ENCODE measurements at places on chromosomes 1 and 21.

DNA sequence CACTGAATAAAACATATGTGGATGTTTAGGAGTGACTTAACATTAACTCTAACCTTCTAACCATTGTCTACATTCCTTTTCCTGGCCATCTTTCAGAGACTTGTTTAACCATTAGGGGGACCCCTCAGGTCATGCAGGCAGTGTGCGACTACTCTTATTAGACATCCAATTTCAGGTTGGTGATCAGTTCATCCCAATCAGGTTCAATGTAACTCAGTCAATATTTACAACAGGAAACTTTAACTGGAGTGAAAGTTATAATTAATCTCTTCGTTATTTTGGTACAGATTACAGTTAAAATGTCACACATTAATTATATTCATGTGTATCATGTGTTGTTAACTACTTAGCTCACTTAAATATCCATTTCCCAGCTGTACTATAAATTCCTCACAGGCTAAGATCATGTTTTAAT lies 68.8 kb upstream of the RGS1 start:
- DNase-seq = no peak

GRCh38 chr1:115088871-115089419 lies 358 bp downstream of the TSPAN2 start:
- no peak for DNase-seq

- DNase-seq = no peak
These were observed 3.3 kb upstream of the KIF21B start for GRCh38 chr1:201026836-201027235.

GRCh38 chr1:221510793-221511503 lies 230.9 kb downstream of the DUSP10 start:
- DNase-seq = no peak

DNA sequence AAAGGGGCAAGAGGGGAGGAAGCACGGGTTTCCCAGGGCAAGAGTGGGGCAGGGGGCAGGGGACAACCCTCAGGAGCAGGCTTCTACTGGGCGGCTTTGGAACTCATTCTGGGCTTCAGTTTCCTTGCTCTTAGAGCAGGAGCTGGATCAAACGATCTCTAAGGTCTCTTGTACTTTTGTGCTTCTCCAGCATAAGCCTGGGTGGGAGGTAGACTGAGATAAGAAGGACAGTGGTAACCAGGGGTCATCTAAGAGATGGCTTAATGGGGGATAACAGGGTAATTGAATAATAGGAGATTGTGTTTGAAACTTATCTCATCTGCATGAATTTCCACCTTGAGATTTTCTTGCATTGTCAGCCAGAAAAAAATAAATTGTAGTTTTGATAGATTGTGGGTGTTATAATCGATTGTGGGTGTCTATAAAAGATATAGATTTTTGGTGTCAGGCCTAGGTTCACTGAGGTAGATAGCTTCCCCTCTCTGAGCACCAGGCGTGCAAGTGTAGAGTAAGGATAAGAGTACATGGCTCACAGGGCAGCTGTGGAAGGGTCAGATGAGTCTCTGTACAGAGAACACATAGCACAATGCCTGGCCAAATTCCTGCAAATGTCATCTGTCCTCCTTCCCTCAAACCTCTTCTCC lies 68.0 kb downstream of the CD58 start:
- no peak for DNase-seq

GRCh38 chr1:64944913-64945312 lies 21.4 kb downstream of the JAK1 start:
- DNase-seq = no peak

DNA sequence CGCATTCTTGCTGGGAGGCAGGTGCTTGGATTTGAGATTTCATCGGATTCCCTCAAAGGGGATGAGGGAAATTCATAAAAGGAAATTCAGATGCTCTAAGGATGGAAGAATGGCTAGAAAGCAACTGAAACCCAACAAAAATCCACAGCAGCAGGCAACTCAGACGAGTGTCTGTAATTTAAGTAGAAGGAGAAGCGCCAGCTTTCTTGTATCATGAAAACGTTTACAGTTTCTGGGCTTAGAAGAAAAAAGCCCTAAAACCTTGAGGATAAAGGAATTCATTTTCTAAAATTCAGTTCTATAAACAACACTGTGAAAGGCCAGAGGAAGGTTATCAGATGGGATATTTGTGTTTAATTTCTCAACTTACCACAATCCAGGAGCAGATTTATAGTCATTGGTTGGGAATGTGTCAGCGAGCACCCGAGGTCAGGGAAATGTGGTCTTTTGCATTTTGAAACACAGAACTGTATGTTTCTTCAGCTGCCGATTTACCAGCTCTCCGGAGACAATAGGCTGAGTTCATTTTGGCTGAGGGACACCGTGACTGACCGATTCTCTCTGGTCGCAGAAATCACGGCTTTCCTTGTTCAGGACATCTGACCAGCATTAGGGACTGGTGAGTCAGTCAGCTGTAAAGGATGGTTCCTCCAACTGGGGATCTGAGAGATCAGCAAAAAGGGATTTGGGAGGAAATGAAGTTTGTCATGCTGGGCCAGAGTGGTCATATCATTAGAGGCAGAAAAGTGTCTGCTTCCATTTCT lies 111.6 kb upstream of the ERRFI1 start:
- DNase-seq = no peak

GRCh38 chr1:180083164-180083563 lies 71.5 kb upstream of the QSOX1 start:
- no peak for DNase-seq

GRCh38 chr1:153478047-153478691 lies 17.7 kb upstream of the S100A7 start:
- DNase-seq = no peak

DNA sequence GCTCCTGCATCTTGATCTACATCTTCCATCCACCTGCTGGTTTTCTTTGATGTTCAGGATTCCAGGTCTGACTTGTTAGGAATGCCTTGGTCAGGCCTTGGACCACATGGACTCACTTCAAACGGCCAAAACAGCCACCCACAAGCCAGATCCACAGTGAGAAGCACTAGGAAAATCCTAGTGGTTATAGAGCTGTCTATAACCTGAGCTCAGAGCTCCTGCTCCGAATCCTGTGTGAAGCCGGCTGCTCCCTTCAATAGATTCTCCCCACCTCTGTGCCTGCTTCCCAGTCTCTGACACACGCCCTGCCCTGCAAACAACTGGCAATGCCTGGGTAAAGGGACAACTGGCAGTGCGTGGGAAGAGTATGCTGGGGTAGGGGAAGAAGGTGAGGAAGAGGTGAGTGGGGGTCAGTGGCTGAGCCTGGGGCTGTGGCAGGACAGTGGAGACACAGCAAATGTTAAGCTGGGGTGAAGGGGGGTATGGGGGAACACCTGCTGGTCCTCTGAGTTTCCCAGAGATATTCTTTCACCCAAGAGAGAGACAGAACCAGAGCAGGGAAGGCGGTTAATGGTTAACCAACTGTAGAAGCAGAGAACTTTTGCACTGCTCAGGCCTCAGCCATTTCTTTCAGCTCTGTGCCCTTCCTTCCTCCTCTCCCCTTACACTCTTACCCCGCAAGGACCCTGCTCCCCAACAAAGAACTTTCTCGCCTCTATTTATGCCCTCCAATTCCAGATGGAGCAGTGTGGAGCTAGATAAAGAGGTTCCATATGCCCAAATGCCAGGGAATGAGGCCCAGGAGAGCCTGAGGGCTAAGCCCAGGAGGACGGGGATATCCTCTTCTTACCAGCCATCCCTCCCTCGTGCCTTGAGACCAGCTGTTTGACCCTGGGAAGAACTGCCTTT lies 4.5 kb downstream of the PLXNA2 start:
- DNase-seq = no peak

- no peak for DNase-seq
These were observed 11.0 kb downstream of the GSTM5 start for GRCh38 chr1:109722908-109723691.

DNA sequence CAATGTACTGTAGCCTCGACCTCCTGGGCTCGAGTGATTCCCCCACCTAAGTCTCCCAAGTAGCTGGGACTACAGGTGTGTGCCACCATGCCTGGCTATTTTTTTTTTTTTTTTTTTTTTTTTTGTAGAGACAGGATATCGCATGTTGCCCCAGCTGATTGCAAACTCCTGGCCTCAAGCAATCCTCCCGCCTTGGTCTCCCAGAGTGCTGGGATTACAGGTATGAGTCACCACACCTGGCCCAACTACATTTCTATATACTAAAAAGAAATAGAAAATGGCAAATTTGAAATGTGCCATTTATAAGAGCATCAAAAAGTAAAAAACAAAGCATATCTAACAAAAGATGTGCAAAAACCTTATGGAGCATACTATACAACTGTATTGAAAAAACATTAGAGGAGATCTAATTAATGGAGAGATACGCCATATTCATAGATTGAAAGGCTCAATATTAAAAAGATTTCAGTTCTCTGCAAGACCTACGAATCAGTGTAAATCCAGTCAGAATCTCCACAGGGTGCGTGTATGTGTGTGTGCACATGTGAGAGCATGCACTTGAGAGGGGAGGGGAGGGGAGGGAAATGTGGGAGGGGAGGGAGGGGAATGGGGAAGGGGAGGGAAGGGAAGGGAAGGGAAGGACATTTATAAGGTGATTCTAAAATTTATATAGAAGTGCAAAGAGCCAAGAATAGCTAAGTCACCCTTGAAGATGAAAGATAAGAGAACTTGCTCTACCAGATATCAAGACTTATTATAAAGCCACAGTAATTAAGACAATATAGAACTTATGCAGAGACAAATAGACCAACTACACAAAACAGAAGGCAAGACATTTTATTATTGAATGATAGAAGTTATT lies 15.5 kb upstream of the PADI4 start:
- no peak for DNase-seq

GRCh38 chr21:43911015-43911934 lies 46.3 kb downstream of the AGPAT3 start:
- no peak for DNase-seq

GRCh38 chr1:32404946-32405345 lies 10.7 kb upstream of the BSDC1 start:
- no peak for DNase-seq

- DNase-seq = no peak
These were observed 1271.5 kb upstream of the PRMT6 start for GRCh38 chr1:105785021-105785420.

GRCh38 chr1:219858980-219859379 lies 69.4 kb downstream of the SLC30A10 start:
- DNase-seq = no peak

- DNase-seq = no peak
These were observed 135.3 kb upstream of the VANGL1 start for GRCh38 chr1:115506518-115506917.

DNA sequence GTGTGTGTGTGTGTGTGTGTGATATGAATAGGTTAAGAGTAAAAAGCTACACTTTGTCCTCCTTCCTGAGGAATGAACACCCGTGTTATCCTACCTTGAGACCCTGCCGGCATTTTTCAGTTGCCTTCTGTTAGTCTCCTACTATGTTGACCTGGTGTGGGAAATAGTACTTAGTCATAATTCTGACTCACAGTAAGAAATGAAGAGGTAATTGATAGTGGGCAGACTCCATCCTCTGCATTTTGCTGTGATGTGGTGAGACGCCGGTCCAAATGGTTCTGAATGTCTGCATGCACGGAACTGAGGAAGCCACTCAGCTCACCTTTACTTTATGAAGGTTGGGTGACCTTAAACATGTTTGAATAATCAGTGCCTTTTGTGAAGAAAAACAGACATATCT lies 12.6 kb downstream of the CD101 start:
- DNase-seq = no peak

DNA sequence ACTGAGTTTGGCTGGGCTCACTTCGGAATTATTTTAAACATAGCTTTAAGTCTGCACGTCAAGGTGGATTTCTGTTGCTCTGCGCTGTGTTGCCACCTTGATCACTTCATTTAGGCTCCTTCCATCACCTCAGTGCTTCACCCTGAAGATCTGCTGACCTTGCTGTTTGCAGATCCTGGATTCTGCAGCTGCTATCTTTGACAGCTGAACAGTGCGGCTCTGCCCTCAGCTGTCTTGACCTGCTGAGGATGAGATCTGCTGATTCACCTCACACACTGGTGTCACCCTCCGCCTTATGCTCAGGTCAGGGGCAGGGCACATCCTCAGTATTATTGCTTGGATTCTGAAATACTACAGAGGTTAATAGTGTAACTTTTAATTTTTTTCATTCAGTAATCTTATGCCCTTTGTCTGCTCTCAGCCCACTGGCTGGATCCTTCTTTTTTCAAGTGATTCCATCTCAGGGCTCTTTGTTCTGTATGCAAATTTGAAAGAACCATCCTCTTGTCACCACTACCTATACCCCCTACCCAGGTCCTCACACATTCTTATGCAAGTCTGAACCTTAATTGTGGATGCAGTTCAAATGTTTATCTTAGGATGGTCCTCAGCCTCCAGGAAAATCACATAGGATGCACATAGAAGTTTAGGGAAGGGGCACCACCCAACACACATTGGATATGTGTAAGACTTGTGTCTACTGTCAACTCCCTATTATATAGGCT lies 364.0 kb downstream of the OLFM3 start:
- no peak for DNase-seq

GRCh38 chr1:161088587-161089110 lies 709 bp downstream of the NECTIN4 start:
- DNase-seq = no peak

- no peak for DNase-seq
These were observed 58.8 kb upstream of the PTGFR start for GRCh38 chr1:78432016-78432415.

- DNase-seq = no peak
These were observed 92.1 kb downstream of the DDAH1 start for GRCh38 chr1:85372683-85373377.

- no peak for DNase-seq
These were observed 40.3 kb downstream of the SSBP3 start for GRCh38 chr1:54365847-54366246.

GRCh38 chr1:55589671-55590297 lies 374.6 kb upstream of the USP24 start:
- DNase-seq = no peak

GRCh38 chr21:42724226-42724920 lies 71.0 kb downstream of the PDE9A start:
- no peak for DNase-seq

DNA sequence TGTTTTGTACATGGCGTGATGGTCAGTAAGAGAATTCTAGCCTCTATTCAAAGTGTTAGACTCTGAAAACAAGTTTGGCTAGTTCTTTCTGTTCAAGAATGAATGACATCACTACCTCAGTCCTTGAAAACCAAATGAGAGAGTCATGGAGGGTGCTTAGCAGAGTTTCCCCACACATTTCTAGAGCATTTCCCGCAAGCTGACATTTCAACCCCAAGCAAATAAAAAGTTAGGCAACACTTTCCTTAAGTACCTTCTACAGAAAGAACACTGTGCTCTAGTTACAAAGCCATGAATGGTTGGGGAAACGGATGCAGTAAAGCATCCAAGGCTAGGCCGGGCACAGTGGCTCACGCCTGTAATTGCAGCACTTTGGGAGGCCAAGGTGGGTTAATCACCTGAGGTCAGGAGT lies 47.9 kb upstream of the SLC44A3 start:
- DNase-seq = no peak

DNA sequence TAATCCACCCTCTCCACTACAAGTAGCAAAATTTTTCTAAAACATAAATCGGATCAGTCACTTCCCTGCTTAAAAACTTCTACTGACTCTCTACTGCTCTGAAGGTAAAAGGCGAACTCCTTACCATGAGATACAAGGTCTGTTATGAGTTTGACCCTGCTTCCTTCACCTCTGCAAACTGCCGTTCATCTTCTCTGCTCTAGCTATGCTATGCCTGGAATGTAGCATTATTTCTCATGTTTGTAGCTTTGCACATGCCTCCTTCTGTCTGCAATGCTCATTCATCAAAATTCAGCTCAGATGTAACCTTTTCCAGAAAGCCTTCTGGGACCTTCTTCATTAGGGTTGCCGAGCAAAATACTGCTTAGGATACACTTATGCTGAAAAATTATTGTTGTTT lies 30.8 kb downstream of the RPL5 start:
- DNase-seq = no peak

GRCh38 chr1:169694304-169695075 lies 16.9 kb downstream of the SELL start:
- no peak for DNase-seq

- DNase-seq = no peak
These were observed 194.8 kb downstream of the EIF4G3 start for GRCh38 chr1:20981915-20982314.

All from NCI-H1694 treated with DMSO at 0.1 percent for 48 hours (cell line).